LNCaP clone FGC (cell line): ENCODE measurements at places on chromosomes 5 and 9.
A peak's percentile ranks its signal among the peaks of the same experiment; 100 is the strongest.

GRCh38 chr9:35272989-35273388 is 111.2 kb downstream of the UNC13B start:
- no peak for DNase-seq

DNA sequence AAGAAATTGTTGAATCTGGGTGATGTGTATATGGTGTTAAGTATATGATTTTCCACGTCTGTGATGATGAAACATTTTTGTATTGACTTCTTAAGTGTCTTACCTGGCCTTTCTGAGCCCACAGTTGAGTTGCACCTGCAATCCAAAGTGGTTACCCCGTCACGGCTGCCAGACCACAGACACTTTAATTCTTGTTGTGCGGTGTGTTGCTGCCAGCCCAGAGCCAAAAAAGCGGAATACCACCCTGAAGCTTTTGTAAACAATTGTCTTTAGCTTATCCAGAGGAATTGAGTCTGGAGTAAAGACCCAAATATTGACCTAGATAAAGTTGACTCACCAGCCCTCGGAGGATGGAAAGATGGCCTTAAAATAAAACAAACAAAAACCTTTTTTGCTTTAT is 35.1 kb downstream of the MTAP start:
- DNase-seq = no peak

GRCh38 chr5:108481355-108481931 is 99.5 kb upstream of the FBXL17 start:
- peak; percentile 44 for DNase-seq

DNA sequence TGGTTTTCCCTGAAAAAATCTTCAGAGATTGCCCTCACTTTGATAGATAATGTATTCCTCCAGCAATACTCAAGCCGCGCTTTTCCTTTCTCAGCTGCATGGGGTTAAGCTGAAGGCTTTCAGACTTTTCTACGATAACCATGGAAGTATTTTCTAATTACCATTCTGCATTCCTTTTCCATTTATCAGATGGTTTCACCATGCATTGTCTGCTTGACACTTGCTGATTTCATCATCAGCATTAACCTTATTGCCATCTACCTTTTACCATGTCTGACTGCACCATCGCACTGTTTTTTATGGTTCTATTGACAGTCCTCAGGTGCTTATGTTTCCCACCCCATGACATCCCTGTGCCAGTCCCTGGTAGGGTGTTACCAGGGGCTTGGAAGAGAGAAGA is 91.6 kb downstream of the DMAC1 start:
- DNase-seq = no peak

GRCh38 chr9:129131300-129132145 is 20.3 kb downstream of the PTPA start:
- DNase-seq = no peak

GRCh38 chr9:4755026-4755609 is 14.1 kb upstream of the AK3 start:
- no peak for DNase-seq

- no peak for DNase-seq
Measured at GRCh38 chr5:83220331-83220730, 143.0 kb downstream of the XRCC4 start.

DNA sequence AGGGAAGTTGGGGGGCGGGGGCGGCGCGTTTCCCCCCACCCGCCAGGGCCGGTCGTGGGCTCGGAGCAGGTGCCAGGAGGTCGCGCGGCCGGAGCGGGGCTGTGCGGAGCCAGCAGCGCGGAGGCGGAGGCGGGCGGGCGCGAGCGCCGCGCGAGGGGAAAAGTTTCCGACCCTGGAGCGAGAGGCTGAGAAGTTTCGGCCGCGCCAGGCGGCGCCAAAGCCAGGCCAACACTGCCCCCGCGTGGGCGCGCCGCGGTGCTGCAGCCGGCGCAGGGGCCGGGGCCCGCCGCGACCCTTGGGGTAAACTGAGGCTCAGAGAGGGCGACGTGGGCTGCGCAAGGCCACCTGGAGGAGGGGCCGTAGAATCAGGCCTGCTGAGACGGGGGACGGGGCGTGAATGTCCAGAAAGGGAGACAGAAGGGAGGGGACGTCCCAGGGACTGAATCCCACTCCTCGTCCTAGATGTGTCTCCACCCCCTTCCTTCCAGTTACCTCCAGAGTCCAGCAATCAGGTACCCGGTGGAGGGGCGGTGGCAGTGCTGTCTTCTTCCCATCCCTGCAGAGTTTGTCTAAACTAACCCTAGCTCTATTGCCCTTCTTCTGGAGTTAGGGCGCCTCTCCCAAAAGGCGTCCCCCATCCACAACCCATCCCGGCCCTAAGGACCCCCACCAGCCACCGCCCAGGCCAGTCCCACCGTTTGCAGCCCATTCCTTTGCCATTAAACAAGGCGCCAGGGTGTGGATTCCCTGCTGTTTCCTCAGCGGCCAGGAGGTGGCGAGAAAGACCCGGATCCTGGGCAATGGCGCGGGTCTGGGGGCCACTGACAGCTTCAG is 10.2 kb downstream of the C9orf50 start:
- no peak for DNase-seq

GRCh38 chr5:60577116-60577515 is 122.8 kb downstream of the DEPDC1B start:
- no peak for DNase-seq

- DNase-seq = no peak
Measured at GRCh38 chr9:6096821-6097220, 81.4 kb upstream of the RANBP6 start.

DNA sequence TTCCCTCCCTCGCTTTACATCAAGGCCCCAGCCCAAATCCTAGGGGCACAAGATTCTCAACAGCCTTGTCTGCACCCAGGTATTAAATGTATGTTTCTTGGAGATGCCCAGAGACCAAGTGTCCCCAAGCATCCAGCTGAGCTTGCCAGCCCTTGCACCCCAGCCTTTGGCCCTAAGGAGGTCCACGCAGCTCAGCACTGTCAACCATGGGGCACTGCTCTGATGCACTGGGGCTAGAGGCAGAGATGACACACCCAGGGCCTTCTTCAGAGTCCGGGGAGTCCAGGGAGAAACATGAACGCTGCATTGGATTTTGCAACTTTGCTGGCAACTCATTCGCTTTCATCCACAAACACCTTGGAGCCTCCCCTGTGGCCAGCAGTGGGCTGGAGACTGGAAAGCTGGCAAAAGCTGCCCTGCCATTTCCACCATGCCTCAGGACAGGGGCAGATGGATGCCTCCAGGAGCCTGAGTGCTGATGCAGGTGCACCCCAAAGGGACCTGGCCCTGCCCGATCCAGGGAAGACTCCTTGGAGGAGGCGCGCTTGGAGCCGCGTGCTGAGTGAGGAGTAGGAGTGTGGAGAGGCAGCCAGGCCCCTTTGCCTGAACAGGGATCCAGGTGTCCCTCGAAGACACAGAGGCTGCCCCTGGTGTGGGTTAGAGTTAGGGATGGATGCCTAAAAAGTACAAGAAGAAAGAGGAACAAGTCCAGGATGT is 19.3 kb downstream of the PAEP start:
- DNase-seq = no peak

GRCh38 chr9:21542787-21543186 is 60.7 kb upstream of the IFNE start:
- DNase-seq = no peak

DNA sequence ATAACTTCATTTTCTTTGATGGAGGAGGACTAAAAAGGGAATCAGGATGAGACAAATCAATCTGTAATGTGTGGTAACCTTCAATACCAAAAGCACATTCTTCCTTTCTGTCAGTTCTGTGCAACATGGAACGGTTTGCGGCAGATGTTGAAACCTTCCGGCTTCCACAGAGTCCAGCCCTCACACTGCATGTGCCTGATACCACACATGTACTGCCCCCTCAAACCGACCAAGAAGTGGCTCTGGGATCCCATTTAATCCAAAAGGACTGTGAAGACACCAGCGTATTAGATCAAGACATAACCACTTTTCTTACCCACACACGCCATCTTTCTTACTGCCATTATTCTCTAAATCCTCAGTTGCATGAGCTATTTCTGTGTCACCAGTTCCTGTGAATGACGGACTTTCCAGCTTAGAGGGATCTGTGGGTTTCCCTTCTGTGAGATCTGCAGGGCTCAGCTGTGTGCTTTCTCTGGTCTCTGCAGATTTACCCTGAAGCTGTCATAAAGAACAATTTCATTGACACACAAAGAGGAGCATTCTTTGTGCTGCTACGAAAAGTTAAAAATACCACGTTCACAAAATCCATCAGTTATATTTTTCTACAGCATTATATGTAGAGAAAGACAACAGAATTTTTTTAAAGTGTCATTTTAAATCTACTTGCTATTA is 25.8 kb downstream of the NSUN2 start:
- no peak for DNase-seq

GRCh38 chr5:28430565-28431178 is 1392.3 kb upstream of the CDH9 start:
- no peak for DNase-seq

- no peak for DNase-seq
Measured at GRCh38 chr5:157203417-157203816, 22.8 kb downstream of the ITK start.

GRCh38 chr9:19441730-19442129 is 32.9 kb downstream of the ACER2 start:
- no peak for DNase-seq

GRCh38 chr5:1076406-1076805 is 35.5 kb downstream of the SLC12A7 start:
- no peak for DNase-seq

GRCh38 chr9:131674425-131675421 is 65.2 kb downstream of the RAPGEF1 start:
- no peak for DNase-seq

DNA sequence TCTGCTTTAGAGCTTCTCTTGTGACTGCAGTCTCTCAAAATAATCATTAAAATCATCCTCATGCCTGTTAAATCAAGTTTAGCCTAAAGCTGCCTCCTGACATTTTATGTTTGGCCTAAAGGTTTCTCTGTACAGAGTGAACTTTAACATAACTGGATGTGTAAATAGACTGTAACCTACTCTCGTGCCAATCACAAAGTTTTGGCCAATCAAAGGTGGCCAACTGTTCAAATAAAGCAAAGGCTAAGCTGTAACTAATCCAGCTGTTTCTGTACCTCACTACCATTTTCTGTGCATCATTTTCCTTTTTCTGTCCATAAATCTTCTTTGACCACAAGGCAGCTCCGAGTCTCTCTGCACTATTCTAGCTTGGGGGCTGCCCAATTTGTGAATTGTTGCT is 86.2 kb downstream of the GCNT1 start:
- peak; percentile 72 for DNase-seq

DNA sequence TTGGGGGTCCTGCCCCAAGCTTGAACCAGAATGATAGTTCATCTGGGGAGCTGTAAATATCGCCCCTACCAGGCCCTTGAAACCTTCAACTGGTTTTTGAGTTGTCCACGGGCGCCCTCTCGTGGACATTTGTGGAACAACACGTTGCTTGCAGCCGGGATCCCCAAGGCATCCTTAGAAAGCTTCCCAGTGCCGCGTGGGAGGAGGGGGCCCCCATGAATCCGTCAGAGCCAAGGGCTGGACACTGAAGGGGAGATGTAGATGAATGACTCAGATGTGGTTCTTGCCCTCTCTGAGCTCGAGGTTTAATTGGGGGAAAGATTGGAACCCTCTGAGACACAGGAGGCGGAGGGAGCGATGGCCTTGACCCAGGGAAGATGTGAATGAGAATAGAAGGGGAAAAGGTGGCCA is 31.8 kb upstream of the ORM1 start:
- DNase-seq = peak; percentile 4

- DNase-seq = peak; percentile 51
Measured at GRCh38 chr9:21836437-21837161, 34.2 kb downstream of the MTAP start.

- no peak for DNase-seq
Measured at GRCh38 chr5:140694276-140694675, 3.0 kb downstream of the HARS2 start.

- DNase-seq = no peak
Measured at GRCh38 chr5:67245259-67245846, 48.8 kb upstream of the CD180 start.

DNA sequence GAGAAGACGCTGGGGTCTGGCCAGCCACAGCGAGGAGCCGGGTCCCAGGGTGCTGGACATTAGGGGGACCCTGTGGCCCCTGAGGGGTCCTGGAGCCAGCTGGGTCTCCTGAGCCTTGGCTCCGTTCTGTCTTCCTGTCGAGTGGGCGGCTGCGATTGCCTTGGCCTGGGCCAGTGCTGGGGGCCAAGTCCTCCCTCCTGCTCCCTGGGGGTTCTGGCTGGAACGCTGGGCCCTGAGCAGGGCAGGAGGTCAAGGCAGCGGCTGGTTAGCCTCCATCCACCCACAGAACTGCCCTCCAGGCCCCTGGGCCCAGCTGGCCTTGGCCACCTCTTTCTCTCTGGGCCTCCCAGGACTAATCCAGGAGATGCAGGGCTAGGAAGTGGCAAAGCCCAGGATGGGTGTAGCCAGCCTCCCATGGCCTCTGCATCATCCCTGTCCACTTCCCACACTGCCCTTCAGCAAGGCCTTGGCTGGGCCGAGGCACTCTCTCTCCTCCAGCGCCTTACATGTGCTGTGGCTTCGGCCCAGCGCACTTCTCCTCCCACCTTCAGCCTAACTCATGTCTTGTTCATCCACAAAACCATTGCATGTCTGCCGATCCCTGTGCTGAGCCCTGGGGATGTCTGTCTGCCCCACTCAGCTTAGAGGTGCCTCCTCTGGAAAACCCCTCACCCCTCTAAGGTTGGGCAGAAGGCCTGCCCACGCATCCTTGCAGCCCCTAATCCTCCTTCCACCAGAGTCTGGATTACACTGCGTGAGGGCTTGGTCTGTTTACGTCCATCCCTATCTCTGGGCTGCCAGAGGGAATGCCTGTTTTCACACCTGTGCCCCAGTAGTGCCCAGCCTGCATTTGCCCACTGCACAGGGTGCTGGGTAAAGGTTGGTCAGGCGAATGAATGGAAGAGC is 5.0 kb downstream of the LAMC3 start:
- no peak for DNase-seq

GRCh38 chr5:89723907-89724306 is 685.6 kb downstream of the CETN3 start:
- DNase-seq = no peak

DNA sequence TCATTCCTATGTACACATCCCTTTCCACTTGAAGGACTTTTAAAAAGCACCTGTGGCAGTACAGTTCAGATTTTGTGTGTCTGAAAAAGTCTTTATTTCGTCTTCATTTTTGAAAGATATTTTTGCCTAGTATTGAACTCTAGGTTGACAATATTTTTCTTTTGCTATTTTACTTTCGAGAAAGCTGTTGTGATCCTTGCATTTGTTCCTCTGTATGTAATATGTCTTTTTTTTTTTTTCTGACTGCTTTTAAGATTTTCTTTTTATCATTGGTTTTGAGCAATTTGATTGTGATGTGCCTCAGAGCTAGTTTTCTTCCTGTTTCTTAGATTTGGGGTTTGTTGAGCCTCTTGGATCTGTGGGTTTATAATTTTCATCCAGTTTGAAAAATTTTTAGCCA is 13.3 kb downstream of the LCP2 start:
- DNase-seq = no peak
